ENCODE measurements at places on chromosomes 4 and X.

DNA sequence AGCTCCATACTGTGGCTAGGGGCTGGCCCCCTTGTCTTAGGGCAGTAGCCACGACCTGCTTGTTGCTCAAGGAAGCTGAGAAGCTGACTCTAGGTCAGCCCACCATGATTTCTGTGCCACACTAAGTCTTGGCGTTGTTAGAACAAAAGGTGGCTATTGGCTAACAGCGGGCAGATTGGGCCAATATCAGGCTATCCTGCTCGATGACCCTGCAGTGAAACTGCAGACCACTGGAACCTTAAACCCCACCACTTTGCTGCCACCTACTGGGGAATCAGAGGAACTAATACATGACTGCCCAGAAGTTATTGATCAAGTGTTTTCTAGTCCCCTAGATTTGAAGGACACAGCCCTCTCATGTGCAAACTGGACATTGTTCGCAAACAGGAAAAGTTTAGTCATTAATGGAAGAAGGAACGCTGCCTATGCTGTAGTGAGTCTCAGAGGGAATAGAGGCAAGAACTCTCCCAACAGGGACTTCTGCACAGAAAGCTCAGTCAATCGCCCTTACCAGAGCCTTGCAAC, 17.0 kb upstream of the PAPSS1 start:
- peak; percentile 13 for DNase-seq

- DNase-seq: no peak
Observed at GRCh38 chr4:6071959-6072720, 53.9 kb upstream of the C4orf50 start.

- no peak for DNase-seq
Observed at GRCh38 chrX:73267206-73267605, 52.6 kb upstream of the NAP1L2 start.

- no peak for DNase-seq
Observed at GRCh38 chr4:142846108-142846728, at the start of gene INPP4B. TSS of gene INPP4B (minus strand) at chr4:142846301.

- no peak for DNase-seq
Observed at GRCh38 chr4:111502626-111503025, 642.6 kb upstream of the FAM241A start.

DNA sequence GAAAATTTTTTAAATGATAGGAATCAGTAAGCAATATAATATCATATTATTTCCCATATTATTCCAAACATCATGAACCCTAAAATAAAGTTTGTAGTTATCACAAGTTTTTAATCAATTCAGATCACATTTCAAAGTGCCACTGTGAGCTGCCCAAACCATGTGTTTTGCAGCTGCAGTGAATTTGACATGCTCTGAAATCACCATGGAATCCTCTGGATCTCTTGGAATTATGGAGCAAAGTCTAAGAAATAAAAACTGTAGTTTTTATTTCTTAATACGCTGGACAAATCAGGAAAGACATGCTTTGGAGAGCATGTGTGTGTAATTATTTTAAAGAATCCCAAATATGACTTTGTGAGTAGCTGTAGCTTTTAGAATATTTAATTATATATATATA, 262.7 kb downstream of the ANKRD50 start:
- no peak for DNase-seq

DNA sequence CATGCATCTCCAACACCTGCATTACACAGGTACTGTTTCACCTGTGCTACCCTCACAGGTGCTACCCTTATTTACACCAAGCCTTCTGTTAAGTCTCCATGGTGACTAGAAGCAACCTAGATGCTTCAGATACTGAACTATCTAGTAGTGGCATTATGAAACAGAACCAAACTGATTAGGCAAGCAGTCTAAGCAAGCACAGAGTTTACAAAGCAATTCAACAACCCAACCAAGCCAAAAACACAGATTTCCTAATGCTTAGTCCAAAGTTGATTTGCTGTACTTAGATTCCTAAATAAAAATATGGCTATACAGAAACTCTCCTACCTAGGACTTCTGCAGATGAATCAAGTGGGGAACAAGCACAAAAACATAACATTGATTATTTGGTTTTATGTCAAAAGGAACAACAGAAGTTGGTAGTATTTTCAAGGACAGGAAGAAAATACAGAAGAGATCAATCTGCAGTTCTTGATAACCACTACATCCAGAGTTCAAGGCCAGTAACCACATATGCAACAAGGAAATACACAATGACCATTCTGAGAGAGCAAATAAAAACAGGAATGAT, 3.2 kb downstream of the TAPT1 start:
- DNase-seq: no peak

GRCh38 chr4:123599061-123599919, 202.7 kb downstream of the SPRY1 start:
- DNase-seq: no peak

- no peak for DNase-seq
Observed at GRCh38 chrX:30906726-30907125, 17.7 kb upstream of the TAB3 start.

DNA sequence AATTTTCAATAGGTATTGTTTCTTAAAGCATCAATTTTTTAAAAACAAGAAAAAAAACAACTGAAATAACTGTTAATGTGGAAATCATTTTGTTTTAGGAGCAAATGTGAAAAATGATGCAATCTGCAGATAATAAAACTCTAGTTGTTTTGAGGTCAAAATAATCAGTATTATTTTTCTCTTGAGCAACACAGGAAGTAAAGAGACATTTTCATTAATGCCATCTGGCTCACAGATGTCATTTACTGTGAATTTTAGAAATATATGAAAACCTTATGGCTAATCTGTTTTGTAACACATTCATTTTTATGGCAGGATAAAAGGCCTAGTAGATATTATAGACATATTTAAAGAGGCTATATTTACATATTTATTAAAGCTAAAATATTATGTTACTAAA, 141.6 kb downstream of the PCDH18 start:
- DNase-seq: no peak

DNA sequence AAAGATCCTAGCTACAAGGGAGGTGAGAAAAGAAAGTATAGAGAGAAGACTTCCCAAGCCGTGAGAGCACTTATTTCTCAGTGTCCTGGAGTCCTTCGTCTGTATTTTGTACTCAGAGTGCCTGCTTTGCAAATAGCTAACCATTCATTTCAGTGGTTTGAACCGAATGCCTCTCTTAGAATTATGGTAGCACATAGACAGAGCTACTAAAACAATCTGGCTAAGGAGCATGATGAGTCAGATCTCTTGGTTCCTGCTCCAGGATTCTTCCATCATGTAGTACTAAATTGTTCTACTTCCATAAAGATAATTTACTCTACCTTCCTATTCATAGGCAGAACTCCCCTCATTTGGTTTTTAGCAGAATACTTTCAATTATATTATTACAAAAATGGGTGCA, 946.6 kb downstream of the STIM2 start:
- DNase-seq: no peak

DNA sequence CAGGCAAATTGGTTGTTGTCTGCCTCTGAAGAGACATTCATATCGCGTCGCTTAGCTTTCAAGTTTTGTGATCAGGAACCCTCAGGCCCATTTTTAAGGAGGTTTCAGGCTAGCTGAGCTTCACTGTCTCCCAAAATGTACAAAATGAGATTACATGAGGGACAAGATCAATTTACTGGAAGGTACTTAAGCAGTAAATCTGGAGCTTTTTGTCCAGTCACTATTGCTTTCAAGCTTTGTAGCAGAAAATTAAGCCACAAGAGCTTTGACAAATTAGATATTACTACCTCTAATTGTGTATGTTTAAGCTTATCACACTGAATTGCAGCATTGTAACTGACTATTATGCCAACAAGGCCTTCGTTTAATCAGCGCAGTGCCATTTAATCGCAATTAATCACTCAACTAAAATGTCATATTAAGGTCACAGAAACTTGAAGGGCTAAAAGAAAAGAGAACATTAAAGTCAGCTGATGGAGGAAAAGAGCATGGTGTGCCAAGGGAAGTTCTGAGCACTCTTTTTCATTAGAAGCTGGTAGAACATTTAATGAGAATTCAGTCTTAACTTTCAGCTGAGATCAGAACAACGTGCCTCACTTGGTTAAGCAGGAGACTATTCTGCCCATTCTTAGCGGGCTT, 353.0 kb downstream of the FBXO8 start:
- no peak for DNase-seq

GRCh38 chr4:83389037-83389720, 54.5 kb upstream of the HPSE start:
- DNase-seq: no peak

DNA sequence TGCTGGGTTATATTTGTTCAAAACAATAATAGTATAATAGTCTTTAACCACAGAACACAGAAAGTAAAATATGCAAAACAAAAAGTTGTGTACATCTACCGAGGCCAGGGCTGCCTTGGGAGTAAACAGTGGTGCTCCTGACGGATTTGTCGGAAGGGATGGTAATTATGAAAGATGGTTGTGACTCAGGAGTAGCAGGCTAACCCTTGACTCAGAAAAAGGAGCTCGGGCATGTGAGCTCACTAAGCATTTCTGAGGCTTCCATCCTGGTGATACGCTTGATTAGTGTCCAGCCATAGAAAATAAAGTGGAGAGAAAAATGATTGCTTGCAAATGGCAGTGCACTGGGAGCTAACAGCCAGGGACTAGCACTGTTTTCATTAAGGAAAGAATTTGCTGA, 53.2 kb upstream of the SPANXB1 start:
- no peak for DNase-seq

DNA sequence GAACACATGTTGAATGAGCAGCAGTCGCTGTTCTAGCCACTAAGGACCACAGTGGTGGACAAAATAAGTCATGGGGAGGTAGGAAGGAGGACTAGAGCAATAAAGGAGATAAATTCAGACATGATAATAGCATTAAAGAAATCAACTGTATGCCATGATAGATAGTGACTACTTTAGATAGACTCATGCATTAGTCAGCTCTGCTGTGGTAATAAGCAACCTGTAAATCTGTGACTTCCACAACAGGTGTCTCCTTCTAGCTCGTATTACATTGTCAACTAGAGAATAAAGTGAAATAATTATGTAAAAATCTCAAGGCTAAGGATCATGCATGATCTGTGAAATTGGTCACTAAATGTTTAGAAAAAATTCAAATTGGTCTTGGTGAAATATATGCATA, 77.9 kb downstream of the WWC2 start:
- DNase-seq: no peak

GRCh38 chr4:155944516-155944915, 9.2 kb downstream of the CTSO start:
- no peak for DNase-seq

GRCh38 chr4:181909368-181909767, 333.8 kb upstream of the TENM3 start:
- no peak for DNase-seq

- DNase-seq: no peak
Observed at GRCh38 chr4:96913441-96914080, 1073.7 kb downstream of the PDHA2 start.

DNA sequence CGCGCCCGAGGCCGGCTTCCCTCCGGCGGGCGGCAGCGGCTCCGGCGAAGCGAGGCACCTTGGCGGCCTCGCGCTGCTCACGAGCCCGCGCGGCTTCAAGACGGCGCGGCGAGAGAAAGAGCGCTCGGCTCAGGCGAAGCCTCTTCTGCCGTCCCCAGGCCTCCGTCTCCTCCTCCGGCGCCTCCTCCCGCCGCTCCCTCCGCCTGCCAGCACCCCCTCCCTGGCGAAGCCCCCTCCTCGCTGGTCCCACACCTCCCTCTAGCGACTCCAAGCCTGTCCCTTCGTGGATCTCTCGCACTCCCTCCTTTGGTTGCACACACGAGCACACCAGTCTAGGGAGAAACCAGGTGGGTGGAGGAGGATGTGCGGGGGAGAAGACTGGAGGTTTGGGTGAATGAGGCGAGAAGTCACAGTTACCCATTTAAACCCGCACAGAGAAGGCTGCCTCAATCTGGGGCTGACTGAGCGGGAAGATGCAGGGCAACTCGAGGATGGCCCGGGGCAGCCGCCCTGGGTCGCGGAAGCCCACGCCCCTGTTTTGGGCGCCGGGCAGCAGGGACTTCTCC, at the start of gene CAMK2D:
TSS of gene CAMK2D (minus strand) at position 119 of the 566 bp plus-strand sequence. CDS start 670 bp downstream, outside the sequence.
- DNase-seq: peak; percentile 69

- DNase-seq: no peak
Observed at GRCh38 chr4:120528428-120528827, 394.1 kb downstream of the PRDM5 start.

- DNase-seq: no peak
Observed at GRCh38 chr4:6134612-6135220, 65.6 kb downstream of the JAKMIP1 start.

- DNase-seq: no peak
Observed at GRCh38 chrX:40107291-40108161, 9.8 kb upstream of the BCOR start.

GRCh38 chr4:104395168-104395614, 99.5 kb downstream of the CXXC4 start:
- DNase-seq: no peak

DNA sequence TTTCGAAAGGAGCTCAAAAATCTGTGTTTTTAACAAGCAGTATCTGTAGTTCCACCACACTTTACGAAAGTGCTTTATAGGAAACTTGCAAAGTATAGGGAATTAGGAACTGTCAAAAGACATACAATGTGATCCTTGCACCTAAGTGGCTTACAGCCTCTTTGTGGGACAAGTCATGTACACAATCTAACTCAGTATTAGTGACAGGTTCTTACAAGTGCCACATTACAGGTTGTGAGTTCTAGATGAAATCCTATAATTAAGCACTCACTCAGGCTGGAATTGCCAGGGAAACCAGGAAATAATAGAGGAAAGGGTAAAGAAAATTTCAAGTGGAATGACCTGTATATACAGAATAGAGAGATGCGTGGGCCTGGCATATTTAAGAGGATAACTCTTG, 567.3 kb upstream of the ATOH1 start:
- no peak for DNase-seq

DNA sequence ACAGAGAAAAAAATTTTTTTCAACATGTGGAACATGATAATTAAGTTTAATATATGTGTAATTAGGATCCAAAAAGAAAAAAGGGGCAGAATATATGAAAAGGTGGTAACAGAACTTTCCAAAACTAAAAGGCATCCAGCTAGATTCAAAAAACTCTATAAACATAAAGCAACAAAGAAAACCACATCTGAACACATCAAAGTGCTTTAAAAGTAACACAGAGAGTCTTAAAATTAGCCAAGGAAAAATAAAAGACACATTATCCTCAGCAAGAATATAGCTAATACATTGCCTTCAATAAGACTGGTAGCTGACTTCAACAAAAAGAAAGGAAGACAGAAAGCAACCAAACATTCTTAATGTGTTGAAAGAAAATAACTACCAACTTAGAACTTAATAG, 8.2 kb downstream of the CLOCK start:
- no peak for DNase-seq

- DNase-seq: no peak
Observed at GRCh38 chr4:58776627-58777026, 1666.4 kb upstream of the IGFBP7 start.

DNA sequence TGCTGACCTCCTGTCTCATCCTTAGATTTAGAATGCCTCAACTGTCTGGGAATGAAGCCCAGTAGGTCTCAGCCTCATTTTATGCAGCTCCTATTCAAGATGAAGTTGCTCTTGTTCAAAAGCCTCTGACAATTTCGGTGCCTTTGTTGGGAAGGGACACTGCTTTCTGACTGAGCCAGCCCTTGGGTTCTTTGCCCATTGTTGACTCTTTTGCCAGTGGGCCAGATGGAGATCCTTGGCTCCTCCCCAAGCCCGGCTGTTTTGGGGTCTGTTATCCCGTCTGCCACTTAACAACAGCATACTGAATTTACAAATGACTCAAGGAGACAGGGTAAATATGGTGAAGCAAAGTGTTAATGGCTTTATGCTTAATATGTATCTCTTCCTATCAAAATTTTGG, 58.3 kb upstream of the PRKX start:
- no peak for DNase-seq

GRCh38 chrX:1535241-1536041, 1.5 kb downstream of the P2RY8 start:
- no peak for DNase-seq

Measured in activated CD8-positive, alpha-beta memory T cell treated with anti-CD3 and anti-CD28 coated beads for 48 hours (primary cell).